ENCODE measurements at places on chromosomes 6 and 20. TPM values are rescaled to one million over a fixed set of nuclear protein-coding genes. Genes with fewer than 3 reads are reported as not detected.

DNA sequence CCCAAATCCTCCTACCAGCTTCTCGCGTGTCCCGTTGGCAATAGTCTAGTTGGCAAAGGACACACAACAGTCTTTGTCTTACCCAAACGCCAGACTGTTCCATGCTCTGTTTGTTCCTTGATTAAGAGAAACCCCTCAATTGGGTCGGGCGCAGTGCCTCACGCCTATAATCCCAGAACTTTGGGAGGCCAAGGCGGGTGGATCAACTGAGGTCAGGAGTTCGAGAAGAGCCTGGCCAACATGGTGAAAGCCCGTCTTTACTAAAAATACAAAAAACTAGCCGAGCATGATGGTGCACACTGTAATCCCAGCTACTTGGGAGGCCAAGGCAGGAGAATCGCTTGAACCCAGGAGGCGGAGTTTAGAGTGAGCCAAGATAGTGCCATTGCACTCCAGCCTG, 153.7 kb downstream of the GRM4 start:
- peak; percentile 55 for DNase-seq

The SLPI gene
- 16.5 TPM for total RNA-seq

- DNase-seq: no peak
Measured at GRCh38 chr6:159959165-159959975, 9.5 kb upstream of the IGF2R start.

- no peak for DNase-seq
Measured at GRCh38 chr6:45478240-45478639, 100.5 kb upstream of the SUPT3H start.

- DNase-seq: no peak
Measured at GRCh38 chr6:105193647-105194046, 13.8 kb upstream of the POPDC3 start.

DNA sequence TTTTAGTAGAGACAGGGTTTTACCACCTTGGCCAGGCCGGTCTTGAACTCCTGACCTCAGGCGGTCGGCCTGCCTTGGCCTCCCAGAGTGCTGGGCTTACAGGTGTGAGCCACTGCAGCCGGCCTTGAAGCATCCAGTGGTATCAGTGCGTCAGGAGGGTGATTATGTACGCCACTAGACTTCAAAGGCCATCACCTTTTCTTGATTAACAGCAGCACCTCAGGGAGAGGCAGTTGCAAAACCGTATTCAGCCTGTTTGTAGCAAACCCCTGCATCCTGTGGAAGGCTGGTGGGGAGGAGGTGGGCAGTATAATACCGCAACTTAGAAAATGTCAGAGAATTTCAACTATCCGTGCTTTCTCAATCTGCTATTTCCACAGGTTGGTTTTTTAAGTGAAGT, 27.3 kb upstream of the SHLD1 start:
- DNase-seq: no peak

DNA sequence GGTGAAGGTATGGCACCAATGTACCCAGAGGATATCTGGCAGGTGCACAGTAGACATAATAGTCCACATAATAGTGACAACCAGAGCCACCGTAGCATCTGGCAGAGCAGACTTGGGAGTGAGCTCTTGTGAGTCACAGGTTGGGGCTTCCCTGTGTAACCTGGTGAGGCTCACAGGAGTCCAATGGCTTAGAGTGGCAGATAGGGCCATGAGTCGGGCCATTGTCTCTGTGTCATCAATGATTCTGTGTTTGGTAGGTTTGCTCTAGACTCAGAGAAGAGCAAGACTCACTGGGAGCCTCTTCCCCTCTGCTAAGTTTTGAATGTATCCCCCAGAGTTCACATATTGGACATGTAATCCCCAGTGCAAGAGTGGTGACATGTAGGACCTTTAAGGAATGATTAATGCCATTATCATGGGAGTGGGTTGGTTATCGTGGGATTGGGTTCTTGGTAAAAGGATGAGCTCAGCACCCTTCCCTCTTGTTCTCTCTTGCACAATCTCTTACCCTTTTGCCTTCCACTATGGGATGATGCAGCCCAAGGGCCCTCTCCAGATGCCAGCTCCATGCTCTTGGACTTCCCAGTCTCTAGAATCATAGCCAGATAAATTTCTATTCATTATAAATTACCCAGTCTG, 22.6 kb upstream of the SIRPA start:
- DNase-seq: no peak

DNA sequence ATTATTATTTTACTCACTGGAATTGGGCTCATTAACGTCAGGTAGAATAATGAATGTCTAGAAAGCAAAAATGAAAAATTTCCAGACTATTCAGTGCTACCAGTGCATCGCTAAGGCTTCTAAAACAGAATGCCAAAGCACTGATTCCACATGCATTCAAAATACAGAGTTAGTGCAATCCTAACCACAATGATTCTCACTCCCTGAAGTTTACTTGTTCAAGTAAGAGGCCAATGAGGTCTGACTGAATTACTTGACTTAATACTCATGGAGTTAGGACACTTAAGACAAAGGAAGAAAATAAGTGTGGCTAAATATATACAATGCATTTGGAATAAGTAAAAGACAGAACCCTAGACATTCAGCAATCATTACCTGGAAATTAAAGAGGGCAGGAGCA, 220.5 kb downstream of the PKHD1 start:
- no peak for DNase-seq

DNA sequence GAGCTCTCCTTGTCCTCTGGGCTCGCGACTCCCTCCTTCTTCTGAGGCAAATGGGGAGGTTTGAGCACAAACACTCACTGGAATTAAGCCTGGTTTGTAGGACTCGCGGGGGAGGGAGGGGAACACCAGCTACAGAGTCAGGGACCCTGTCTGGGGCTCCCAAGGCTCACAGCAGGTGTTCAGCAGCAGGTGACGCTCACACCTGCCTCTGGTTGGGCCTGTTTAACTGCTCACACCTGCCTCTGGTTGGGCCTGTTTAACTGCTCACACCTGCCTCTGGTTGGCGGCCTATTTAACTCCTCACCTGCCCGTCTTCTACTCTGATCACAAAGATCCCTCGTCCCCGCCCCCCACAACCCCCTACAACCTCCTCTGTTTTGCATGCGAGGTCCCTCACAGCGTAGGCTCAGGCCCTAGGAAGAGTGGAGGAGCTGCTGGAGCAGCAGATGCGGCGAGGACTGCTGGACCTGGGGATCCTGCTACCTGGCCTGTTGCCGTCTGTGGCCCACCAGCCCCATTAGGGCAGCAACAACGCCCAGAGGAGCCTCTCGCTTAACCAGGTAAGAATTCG, 181.9 kb downstream of the ERMARD start:
- DNase-seq: no peak

DNA sequence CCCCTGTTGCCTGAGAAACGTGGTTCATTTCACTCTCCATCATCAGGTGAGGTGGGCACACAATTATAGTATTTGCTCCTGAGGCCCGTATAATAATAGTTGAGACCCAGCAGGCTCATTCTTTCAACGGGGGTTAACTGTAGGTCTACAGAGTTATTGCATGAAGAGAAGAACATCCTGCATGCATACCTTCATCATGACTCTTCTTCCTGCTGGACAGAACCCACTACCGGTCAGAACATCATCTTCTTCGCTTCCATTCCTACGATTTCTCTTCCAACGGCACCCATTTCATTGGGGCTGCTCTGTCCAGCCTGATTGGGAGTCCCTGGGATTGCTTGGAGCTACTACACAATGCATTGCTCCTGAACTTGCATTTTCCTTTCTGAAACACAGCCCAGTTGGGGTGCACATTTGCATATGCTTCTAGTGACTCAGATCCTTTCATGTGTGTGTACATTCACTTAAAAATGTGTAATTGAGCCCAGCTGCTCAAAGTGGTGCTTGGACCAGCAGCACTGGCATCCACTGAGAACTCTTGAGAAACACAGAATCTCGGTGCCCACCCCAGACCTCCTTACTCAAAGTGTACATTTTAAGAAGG, 57.4 kb downstream of the SLC24A3 start:
- peak; percentile 1 for DNase-seq

The CAGE1 gene
- total RNA-seq: not detected

All from mesenteric fat pad (tissue), 1 donor.